ENCODE measurements at places on chromosomes 1 and 21.

- DNase-seq, result no peak
Observed at GRCh38 chr1:22352896-22353295, 98.8 kb upstream of the ZBTB40 start.

GRCh38 chr21:44505673-44506278, 34.2 kb downstream of the KRTAP10-1 start:
- no peak for DNase-seq

GRCh38 chr21:44947111-44947929, 7.5 kb downstream of the SLX9 start:
- DNase-seq, result no peak

GRCh38 chr1:209116705-209117104, 466.8 kb upstream of the CAMK1G start:
- no peak for DNase-seq

DNA sequence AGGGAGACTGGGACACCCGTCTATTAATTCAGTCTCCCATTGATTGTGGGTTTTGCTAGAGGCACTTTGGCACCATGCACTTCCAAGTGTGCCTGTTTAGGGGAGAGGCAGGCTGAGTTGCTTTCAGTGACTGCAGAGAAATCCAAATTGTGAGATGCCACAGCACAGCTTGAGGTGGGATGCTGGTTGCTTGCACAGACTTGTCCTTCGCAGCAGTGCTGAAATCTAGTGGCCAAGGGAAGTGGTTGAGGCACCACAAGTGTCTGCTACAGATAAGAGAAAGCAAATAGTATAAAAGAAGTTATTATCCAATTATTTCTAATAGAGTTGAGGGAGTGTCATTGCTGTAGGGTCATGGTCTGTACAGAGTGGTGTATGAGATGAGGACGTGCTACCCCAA, 40.0 kb upstream of the APP start:
- no peak for DNase-seq

DNA sequence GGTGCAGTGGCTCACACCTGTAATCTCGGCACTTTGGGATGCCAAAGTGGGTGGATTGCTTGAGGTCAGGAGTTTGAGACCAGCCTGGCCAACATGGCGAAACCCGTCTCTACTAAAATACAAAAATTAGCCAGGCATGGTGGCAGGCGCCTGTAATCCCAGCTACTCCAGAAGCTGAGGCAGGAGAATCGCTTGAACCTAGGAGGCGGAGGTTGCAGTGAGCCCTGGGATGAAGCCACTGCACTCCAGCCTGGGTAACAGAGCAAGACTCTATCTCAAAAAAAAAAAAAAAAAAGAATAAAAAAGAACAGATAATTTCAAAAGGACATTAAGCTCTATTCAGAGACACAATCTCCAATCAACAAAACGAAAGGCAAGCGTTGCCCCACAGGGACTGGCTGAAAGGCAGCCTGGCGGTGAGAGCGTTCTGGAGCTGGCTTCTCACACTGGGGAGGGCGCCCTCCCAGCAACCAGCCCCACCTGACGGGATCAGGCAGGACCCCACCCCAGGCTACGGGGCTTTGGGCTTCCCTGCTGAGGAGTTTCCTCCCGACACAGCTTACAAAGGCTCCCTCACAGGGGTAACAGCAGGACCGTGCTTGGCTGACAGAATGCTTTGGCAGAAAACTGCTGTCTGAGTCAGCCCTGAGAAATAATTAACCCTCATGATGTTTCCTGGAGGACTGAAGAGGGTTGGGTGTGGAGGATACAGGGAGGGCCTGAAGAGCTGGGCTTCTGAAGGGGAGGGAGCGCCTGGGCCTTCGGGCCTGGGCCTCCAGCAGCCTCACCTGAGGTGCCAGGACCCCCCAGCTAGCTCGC, 31.1 kb upstream of the SRP9 start:
- DNase-seq, result no peak

GRCh38 chr1:172180501-172181285, 239.8 kb upstream of the C1orf105 start:
- DNase-seq, result peak; percentile 30

DNA sequence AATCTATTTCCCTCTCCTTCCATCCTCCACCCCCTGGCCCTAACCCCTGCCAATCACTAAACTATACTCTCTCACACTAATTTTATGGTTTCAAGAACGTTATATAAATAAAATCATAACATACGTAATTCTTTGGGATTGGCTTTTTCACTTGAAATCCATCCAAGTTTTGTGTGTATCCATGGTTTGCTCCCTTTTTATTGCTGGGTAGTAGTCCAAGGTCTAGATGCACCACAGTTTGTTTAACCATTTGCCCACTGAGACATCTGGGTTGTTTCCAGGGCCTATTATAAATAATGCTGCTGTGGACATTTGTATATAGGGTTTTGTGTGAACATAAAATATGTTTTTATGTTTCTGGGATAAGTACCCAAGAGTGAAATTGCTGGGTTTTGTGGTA, 61.4 kb downstream of the TEX35 start:
- no peak for DNase-seq

DNA sequence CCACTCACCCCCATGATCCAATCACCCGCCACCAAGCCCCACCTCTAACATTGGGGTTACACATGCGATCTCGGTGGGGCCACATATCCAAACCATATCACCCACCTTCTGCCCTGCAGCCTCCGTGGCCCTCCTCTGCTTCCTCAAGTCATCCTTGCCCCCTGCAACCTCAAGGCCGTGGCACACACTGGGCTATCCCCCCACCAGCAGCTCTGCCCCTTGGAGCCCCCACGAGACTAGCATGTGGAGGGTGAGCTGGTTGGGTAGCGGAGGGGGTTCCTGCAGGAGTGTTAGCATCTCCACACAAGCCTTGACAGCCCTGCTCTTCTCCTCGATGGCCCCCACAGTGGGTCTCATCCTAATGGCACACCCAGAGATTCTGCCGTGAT, 100.8 kb downstream of the TOMM20 start:
- no peak for DNase-seq

- no peak for DNase-seq
Observed at GRCh38 chr1:107009281-107009680, 47.2 kb upstream of the PRMT6 start.

- no peak for DNase-seq
Observed at GRCh38 chr1:243801378-243801777, 48.7 kb downstream of the AKT3 start.

- DNase-seq, result no peak
Observed at GRCh38 chr1:59485949-59486348, 189.1 kb downstream of the FGGY start.

DNA sequence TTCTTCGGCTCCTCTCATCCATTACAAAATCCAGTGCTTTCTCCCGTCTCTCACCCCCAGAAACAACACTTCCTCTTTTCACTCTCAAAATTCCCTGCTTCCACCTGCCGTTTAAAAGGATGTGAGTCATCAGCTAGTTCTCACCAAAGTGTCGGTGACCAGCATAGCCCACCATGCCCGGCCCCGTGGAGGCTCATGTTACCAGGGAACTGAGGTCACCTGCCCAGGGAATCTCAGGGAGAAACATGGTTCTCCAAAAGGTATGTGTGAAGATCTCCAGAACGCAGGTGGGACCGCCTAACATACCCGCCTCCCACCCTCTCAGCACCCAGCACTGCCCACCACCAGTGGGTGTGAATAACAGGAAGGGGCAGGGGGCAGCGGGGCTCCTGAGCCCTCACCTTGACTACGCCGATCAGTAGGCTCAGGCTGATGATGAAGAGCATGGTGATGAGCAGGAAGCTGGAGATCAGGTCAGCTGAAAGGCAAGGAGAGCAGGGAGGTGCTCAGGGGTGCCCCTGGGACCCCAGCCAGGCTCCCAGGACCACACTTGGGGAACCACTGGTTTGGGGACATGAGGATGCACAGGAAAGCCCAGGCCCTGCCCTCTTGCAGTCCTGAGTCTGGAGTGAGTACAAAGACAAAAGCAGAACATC, 16.2 kb downstream of the LAPTM5 start:
- no peak for DNase-seq

- no peak for DNase-seq
Observed at GRCh38 chr1:175725684-175726083, 17.7 kb downstream of the TNR start.

DNA sequence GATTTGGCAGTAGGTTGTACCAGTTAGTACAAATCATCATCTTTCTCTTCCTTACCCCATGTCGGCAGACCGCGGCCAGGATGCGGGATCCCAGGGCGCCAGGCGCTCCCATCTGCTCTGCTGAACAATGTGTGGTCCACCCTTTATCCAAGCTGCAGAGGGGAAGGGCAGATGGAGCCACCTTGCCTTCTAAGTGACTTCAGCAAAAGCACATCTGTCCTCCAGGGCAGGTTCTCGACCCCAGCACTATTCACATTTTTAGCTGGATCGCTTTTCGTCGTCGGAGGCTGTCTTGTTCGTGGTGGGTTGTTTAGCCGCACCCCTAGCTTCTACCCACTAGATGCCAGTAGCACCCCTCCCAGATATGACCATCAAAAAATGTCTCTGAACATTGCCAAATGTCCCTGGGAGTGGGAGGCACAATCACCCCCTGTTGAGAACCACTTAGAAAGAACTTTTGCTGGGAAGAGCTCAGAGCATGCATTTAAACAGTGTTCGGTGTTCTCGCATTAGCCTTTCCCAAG, 58.1 kb upstream of the SIM2 start:
- DNase-seq, result no peak

DNA sequence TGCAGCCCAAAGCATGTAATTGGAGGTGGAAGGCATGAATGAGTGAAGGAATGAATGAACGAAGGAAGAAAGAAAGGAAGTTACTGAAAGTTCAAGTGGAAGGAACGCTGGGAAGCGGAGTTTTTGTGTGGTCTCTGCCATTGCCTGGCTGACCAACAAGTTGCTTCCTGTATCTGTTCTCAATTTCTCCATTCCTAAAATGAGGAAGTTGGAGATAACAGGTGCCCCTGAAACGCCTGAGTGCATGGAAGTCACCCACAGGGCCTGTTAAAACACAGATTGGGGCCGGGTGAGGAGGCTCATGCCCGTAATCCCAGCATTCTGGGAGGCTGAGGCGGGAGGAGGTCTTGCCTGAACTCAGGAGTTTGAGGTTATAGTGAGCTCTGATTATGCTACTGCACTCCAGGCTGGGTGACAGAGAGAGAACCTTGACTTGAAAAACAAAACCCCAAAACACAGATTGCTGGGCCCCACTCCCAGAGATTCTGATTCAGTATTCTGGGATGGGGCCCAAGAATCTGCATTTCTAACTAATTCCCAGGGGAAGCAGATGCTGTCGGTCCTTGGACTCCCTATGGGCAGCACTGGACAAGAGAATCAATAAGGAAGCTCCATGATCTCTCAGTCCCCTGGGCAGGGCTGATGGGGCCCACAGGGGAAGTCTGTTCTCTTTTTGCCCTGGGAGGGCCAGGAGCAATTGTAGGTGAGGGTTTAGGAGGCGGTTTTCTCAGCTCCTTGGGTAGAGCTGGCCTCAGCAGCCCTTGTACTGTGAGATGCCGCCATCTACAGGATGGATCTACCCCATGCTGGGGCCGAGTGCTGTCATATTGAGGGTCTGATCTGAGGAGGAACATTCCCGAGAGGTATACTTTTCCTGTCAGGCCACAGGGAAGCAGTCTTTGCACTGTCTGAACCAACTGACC, 3.3 kb upstream of the CNR2 start:
- peak; percentile 32 for DNase-seq

DNA sequence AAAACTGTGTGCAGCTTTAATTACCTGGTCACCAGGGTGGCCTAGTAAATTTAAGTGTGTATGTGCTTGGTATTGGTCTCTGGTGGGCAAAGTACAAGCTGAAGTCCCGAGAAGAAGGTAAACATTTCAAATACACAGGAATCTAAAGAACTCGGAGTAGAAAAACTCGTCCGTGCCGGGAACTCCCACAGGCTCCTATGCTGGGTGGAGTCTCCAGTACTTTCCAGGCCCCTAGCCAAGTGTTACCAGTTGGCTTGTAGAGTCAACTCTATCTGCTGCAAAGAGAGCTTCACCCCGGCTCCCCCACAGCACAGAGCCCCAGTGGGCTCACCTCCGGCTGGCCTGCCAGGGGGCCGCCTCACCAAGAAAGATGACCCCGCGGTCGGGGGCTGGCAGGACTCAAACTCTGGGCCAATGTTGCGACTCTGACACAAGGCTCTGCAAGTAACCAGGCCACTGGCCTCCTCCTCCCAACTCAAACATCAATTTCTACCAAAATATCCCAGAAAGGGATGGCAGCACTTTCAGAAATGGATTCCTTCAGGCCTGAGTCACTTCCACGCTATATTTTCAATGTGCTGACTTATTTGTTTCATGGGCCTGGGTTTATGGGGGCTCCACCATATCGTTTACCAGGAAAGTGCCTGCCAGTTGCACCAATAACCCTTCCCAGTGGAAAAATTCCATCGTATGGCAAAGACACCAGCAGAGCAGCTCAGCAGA, 73.9 kb downstream of the SLC66A1 start:
- DNase-seq, result no peak

DNA sequence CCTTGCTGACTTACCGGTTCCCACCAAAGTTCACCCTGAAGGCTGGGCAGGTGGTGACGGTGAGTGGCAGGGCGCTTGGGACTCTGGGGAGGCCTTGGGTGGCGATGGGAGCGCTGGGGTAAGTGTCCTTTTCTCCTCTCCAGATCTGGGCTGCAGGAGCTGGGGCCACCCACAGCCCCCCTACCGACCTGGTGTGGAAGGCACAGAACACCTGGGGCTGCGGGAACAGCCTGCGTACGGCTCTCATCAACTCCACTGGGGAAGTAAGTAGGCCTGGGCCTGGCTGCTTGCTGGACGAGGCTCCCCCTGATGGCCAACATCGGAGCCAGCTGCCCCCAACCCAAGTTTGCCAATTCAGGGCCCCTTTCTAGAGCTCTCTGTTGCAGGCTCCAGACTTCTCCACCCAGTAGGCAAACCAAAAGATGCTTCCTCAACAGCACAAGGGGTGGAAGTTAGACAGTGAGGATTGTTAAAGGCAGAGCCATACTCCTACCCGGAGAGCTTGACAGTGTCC, 16.4 kb upstream of the SEMA4A start:
- no peak for DNase-seq

- DNase-seq, result no peak
Observed at GRCh38 chr1:182742780-182743179, 46.8 kb upstream of the NPL start.

DNA sequence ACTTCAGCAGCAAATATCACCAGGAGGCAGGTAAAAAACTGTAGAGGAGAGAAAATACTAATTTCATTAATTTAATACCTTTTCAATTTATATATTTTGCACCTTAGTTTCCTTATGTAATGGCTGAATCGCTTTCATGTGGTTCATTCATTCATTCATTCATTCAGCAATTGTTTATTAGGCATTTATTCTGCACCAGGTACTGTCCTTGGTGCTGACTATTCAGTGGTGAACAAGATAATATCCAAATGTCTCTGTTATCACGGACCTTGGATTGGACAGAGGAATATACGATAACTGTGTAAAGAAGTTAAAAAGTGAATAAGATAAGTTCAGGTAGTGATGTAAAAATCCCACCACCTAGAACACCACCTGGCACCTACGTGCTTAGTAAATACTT, 28.8 kb downstream of the TSPAN2 start:
- no peak for DNase-seq

- no peak for DNase-seq
Observed at GRCh38 chr1:156106624-156107488, 7.7 kb upstream of the LMNA start.

GRCh38 chr1:115118611-115119010, 29.3 kb upstream of the TSPAN2 start:
- no peak for DNase-seq

GRCh38 chr1:206472454-206472853, 2.2 kb downstream of the IKBKE start:
- DNase-seq, result no peak
